Gastroesophageal sphincter (tissue), 4 donors: ENCODE measurements at places on chromosomes 3 and 15.

- no peak for ATAC-seq
These were observed 9.1 kb downstream of the HIGD2B start for GRCh38 chr15:72676838-72677237.

DNA sequence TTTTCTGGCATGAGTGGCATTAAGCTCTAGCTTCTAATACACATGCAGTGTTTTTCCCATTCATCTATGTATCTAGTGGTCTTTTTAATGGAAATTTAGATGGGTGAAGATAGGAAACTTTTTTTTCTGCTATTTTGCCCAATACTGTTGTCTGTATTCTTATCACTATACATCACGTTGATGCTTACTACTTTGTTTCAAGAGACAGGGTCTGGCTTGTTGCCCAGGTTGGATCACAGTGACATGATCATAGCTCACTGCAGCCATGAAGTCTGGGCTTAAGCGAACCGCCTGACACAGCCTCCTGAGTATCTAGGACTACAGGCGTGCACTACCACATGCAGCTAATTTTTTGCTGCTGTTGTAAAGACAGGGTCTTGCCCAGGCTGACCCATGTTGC is 84.6 kb downstream of the PEAK1 start:
- no peak for ATAC-seq

GRCh38 chr3:25171118-25171807 is 256.8 kb upstream of the RARB start:
- ATAC-seq: no peak

GRCh38 chr15:100394736-100395440 is 53.1 kb upstream of the ADAMTS17 start:
- ATAC-seq: no peak

GRCh38 chr3:46985588-46985987 is 6.1 kb downstream of the NBEAL2 start:
- no peak for ATAC-seq

GRCh38 chr3:161406594-161407555 is 35.6 kb upstream of the SPTSSB start:
- no peak for ATAC-seq

DNA sequence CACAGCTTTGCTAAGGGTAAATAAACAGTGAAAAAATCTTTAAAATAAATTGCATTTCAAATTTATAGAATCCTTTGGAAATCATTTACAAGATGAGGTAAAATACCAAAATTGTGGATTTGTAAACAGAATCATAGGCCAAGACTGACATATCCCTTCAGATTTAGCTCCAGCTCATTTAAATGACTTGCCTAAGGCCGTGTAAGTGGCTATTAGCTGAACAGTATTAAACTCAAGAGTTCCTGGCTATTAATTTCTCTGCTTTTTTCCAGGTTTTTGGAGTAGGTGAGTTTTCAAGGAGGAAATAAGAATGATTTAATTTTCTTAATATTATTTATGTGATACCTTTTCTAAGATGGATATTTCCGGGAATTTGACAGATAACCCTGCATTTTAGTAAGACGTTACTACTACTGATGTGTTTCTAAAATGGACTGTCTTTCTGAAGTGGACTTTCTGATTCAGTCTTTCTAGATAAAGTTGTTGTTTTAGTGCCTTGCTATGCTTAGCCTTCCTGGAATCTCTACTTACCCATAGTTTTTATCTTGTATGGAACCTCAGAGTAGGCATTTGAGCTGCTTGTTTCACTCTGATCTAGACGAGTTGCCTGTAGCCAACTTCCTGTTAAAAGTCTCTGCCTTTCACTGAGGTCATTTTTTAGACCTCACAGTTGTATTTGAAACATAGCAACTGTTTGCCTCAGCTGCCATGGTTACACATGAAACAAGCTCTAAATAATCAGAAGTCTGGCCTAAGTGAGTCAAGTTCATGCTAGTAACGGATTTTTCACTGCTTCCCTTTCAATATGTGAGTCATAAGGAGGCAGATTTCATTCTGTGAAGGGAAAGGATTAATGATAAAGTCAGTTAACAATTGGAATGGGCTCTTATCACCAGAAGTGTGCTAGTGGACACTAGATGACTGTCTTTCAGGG is 127.0 kb downstream of the KLHL25 start:
- peak; percentile 94 for ATAC-seq

GRCh38 chr3:141796081-141796888 is 33.1 kb downstream of the GRK7 start:
- ATAC-seq: peak; percentile 65

DNA sequence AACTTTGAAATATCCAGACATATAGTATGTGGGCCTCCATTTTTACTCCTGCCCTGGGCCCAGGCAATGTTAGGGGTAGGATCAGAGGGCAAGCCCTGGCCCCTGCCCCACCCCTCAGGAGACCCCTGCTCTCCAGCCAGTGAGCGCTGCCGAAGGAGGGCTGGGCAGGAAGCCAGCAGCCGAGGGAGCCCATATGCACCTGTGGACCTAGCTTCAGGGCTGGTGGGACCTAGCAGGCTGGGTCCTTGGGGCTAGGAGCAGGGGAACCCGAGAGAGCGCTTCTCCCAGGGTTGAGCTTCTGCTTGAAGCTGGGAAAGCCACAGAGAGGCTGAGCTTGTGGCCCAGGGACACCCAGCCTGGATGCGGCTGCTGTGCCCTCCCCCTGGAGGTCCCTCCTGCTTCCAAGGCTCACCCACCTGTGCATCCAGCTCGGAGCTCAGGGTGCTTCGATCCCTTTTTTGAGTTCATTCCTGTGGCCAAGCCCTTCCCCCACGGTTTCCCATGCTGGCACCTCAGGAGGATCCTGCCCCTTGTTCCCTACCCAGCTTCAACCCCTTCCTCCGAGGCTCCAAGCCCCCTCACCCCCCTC is 21.0 kb upstream of the CYP11A1 start:
- no peak for ATAC-seq

GRCh38 chr3:172341482-172342059 is 106.7 kb downstream of the GHSR start:
- peak; percentile 34 for ATAC-seq

GRCh38 chr15:77975332-77976094 is 102.0 kb downstream of the TBC1D2B start:
- peak; percentile 63 for ATAC-seq

DNA sequence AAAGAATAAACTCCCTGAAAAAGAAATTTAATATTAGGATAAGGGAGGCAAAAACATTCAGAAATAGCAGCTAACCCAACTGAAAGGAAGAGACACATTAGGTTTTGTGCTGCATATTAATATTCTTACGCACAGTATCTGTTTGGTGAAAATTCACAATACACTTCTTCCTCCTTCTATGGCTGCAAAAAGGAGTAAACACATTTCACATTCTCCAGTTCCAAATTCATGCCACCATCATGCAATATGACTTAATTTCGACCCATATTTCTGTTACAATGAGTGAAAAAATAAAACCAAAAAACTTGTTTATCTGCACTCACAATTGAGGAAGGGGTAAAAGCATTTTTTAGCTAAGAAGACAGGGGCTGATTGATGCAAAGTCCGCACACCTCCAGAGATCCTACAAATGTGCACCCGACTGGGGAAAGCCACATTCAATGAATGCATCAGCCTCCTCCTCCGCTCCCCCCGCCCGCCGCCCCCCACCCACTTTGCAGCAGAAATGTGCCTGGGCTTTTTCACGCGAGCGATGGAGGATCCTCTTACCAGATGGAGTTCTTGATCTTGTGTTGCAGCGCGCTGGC is 1.0 kb downstream of the RFX7 start:
- no peak for ATAC-seq

DNA sequence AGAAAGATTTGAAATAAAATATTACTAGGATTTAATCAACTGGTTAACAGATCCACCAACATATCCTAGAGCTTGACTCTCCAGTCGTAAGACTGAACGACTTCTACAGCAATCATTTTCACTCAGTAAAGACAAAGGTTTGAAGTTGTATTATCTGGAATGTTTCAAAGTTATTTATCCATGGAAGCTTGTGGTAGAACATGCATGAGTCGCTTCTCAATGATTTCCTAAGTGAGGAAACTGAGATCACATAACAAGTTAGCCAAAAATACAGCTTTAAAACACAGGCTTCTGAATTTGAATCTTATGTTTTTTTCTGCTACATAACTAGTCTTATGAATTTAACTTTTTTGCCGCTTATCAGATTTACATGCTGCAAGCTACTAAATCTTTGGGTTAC is 241.8 kb downstream of the FOXP1 start:
- ATAC-seq: no peak

GRCh38 chr15:67050062-67050461 is 15.3 kb upstream of the SMAD3 start:
- peak; percentile 64 for ATAC-seq

DNA sequence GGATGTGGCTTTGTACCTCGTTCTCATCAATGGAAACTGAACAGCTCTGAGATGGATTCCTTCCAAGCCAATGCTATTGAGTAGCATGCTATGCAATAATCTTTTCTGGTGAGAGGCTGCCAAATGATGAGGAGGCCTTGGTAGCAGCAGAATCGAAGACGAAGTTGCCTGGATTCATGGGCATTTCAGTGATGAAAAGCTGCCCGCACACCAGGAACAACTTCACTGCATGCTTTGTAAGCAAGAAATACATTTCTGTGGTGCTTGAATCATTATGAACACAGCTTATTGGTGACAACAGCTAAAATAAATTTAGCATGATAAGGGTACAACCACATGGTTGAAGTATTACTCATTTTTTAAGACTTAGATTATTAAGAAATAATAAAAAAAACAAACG is 246.8 kb upstream of the ROBO1 start:
- no peak for ATAC-seq
